ENCODE measurements at places on chromosomes 7 and 10.

DNA sequence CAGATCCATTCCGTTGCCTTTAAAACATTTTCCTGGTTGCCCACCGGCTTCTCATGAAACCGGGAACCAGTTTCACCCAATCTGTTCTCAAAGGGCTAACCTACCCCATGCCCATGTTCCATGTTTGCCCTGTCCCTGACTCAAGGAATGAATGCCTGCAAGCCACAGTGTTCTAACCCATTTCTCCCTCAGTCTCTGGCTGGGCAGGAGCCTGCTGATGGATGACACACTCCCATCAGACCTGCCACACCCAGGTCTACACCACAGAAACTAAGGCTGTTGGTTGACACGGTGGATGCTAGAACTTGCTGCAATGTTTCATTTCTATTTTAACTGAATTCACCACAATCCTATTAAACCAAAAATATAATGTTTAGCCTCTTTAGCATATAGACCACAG is 15.6 kb downstream of the CLRN3 start:
- DNase-seq = no peak

DNA sequence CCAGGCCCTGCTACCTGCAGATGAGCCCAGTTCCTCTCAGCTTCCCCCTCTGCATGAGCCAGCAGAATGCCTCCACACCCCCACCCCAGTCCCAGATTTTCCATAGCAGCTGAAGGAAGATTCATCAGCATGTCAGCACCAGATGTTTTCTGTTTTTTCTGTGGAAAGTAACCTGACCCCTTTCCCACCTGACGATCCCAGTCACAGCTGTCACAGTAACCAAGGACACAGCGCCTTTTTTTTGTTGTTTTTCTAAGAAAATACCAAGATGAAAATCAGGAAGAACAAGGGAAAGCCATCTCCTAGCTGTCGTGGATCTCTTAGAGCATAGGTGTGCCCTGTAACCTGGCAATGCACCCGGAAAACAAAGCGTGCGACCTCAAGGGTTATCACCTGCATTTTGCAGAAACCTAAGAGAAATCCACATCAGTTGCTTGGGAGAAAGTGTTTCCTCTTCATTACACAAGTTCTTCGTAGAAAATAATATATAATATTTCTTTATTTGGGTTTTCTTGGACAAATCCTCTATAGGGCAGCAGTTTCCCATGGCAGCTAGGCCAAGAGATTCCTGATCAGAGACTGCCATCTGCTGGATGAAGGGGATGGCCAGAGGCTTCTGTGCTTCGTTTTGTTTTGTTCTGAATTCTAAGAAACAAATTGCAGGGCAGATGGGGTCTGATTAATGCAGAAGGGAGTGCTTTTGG is 401.9 kb downstream of the TNS3 start:
- DNase-seq = peak; percentile 19

- DNase-seq = no peak
Observed at GRCh38 chr7:78521961-78522360, 723.4 kb downstream of the PHTF2 start.

- DNase-seq = no peak
Observed at GRCh38 chr7:37149051-37149772, 299.5 kb downstream of the ELMO1 start.

DNA sequence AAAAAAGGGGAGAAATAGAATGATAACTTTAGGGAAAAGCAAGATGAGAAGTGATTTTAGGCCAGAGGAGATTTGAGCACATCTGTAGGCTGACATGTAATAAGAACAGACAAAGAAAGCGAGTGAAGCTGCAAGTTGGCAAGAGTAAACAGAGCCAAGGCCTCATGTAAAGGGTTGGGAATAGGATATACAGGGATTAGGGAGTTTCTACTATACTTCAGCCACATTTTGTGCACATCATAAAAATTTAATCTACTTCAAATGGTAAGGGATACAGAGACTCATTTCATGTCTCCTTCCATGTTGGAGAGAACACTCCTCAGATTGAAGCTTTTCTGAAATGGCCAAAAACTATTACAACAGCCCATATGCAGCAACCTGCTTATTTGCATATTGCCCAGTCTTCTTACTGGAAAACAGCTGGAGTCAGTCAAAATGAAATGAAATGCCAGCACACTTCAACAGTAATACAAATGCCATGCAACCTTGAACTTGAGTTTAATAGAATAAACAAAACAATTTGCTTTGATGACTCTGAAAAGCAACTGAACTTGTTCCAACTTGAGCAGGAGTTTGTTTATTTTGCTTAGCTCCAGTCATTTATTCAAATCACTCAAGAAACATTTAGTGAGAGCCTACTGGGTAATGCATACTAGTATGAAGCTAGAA is 49.9 kb downstream of the NRCAM start:
- no peak for DNase-seq

DNA sequence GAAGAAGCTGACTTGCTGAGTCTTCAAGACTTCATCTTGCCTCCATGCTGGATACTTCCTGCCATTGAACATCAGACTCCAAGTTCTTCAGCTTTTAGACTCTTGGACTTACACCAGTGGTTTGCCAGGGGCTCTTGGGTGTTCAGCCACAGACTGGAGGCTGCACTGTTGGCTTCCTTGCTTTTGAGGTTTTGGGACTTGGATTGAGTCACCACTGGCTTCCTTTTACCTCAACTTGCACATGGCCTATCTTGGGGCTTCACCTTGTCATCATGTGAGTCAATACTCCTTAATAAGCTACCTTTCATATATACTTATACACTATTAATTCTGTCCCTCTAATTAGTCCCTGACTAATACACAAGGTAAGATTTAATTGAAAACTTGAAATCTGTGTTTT is 361.7 kb upstream of the SEMA3C start:
- DNase-seq = no peak

DNA sequence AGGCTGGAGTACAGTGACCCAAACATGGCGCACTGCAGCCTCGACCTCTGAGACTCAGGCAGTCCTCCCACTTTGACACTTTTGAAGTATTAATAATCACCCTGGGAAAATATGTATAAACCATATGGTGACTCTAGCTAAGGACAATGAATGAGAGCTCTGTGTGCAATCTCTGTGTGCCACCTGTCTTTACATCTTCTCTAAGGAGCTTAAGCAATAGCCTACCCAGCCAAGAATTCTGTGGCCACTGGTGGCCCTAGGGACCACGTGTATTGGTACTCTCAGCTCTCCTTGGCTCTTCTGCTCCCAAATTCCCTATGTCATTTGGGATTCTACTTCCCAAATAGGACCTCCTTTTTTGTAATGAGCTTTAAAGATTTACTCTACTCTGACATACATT is 23.7 kb downstream of the FGF8 start:
- no peak for DNase-seq

- no peak for DNase-seq
Observed at GRCh38 chr7:117995850-117996650, 122.8 kb upstream of the CTTNBP2 start.

DNA sequence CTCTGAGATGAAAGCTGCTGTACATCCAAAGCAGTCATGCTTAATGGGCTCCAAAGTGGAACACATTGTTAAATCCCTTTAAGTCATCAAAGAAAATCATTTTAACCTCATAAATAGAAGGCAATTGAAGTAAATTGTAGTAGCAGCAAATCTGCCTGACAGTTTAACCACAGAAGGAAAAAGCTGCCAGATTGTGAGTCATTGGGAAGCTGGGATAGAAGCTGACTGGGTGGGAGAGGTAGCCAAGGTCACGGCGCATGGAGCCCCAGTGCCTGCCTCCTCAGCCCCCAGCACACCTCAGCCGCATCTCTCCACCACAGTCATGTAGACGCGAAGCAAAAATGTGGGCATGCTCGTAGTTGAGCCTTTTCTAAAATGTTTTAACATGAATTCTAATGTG is 44.0 kb downstream of the TARP start:
- DNase-seq = no peak

DNA sequence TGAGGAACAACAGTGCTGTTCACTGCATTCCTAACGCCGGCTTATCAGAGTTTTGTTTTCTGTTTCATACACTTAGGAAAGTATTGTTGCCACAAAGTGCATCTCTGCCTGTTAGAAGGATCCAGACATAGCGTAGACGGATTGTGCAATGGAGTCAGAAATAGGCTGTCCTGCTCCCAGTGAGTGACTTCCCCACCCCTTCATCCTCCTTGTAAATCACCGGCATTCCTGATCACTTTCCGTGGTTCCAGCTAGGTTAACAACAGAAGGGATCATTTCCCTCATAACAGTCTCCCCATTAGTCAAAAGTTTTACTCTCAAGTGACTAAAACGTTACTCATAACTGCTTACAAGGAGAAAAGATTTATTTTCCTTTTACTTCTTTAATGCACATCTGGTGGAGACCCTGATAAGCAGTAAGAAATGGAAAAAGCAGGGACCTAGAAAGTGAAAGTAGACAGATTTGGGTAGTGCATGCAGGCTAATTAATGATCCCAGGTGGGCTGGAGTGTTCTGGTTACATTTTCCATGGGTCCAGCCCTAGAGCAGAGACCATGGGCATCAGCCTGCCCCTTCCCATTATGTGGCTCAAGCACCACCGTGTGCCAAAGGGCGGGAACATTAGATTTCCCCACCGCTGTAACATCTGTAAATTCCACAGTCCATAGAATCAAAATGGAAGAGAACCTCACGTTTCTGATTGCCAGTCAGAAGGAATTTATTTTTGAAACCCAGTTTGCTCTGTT is 395.1 kb upstream of the GALNT17 start:
- no peak for DNase-seq

GRCh38 chr7:47181746-47182361 is 400.1 kb downstream of the TNS3 start:
- DNase-seq = no peak
